ENCODE measurements at places on chromosomes 6 and 20. TPM values are rescaled to one million over a fixed set of nuclear protein-coding genes. Genes with fewer than 3 reads are reported as not detected.

Gene BEND3
- 8.3 TPM for total RNA-seq

Gene PREX1
- total RNA-seq = 150 TPM

Gene C20orf204
- 1.3 TPM for total RNA-seq

Gene TAAR2
- total RNA-seq = not detected

Gene ACTL10
- total RNA-seq = not detected

Gene DEFB124
- not detected for total RNA-seq

Gene SLC17A1
- not detected for total RNA-seq

GRCh38 chr6:139686308-139686707 lies 311.9 kb upstream of the CITED2 start:
- DNase-seq = no peak
- H3K4me3 ChIP-seq = no peak overlapping the region
- H3K4me1 ChIP-seq = no peaks in the 10 kb centered on the region
- no peak overlapping the region for H3K27ac ChIP-seq
- no peaks in the 10 kb centered on the region for H3K36me3 ChIP-seq

DNA sequence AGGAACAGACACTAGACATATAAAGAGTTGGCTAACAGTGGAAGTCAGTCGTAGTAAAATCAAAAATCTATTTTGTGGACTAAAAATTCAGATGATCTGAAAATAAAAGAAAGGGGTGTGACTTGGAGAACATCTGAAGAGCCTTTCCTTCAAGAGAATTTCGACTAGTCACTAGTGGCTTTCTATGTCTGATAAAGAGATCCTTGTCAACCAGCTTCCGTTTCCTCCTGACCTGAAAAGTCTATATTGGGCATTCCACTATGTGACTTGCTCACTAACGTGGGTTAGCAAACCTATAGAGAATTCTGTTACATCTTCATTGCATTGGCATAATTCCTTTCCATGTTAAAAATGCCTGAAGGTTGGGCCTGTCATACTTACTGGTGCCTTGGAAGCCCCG lies 25.9 kb downstream of the TRAF3IP2 start:
- no peaks in the 10 kb centered on the region for H3K36me3 ChIP-seq
- H3K4me1 ChIP-seq = no peaks in the 10 kb centered on the region
- no peak overlapping the region for H3K27ac ChIP-seq

GRCh38 chr6:125375821-125376220 lies 74.1 kb upstream of the HDDC2 start:
- DNase-seq = no peak
- no peak overlapping the region for H3K4me3 ChIP-seq
- no peak overlapping the region for H3K27ac ChIP-seq
- H3K36me3 ChIP-seq = no peaks in the 10 kb centered on the region
- no peaks in the 10 kb centered on the region for H3K4me1 ChIP-seq

DNA sequence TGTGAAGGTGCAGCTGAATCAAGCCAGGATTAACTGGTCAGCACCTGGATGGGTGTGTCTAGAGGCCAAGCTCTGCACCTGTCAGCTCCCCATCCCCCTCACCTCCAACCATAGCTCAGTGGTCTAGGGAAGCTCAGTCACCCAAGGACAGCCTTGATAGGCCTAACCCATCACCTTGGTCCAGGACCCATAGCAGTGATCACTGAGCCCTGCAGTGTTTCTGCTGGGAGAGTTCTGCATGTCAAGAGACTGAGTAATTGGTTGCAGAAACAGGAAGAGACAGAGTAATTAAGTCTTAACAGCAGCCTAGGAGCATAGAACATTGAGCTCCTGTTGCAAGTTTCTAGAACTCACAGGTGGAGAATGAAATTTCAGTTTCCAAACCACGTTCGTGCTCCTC lies 18.7 kb upstream of the RALGAPB start:
- H3K27ac ChIP-seq = no peak overlapping the region
- H3K36me3 ChIP-seq = no peaks in the 10 kb centered on the region
- H3K4me3 ChIP-seq = no peak overlapping the region
- peaks cover 7% of the 10 kb centered on the region for H3K4me1 ChIP-seq

DNA sequence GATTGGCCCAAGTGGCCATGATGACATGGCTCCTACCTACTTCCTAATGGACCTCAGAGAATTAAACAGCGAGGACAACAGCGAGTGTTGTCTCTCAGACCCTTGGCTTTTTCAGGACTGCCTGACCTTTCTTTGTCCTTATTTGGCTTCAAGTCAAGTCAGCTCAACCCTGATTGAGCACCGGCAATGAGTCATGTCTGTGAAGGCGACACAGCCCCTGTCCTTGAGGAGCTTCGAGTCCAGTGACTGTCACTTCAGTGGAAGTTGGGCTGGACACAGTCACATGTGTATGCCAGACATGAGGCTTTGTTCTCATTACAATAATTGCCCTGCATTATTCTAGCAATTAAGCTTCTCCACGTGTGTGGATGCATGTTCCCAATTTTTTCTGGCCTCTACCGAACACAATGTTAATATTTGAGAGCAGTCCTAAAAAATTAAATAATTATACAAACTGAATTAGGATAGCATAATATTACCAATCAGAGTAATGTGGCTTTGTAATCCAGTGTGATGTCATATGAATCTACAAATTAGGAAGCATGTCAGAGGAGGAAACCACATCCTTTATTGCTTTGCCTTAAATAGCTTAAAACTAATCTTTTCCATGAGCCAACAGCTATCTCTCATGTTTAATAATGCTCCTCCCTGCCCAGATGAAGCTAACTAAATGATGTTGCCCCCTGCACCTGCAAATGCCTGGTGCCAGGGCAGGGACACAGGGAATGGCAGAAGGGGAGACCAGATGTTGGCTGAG lies 178.6 kb downstream of the CDH26 start:
- H3K27me3 ChIP-seq = no peaks in the 10 kb centered on the region
- H3K36me3 ChIP-seq = no peaks in the 10 kb centered on the region

DNA sequence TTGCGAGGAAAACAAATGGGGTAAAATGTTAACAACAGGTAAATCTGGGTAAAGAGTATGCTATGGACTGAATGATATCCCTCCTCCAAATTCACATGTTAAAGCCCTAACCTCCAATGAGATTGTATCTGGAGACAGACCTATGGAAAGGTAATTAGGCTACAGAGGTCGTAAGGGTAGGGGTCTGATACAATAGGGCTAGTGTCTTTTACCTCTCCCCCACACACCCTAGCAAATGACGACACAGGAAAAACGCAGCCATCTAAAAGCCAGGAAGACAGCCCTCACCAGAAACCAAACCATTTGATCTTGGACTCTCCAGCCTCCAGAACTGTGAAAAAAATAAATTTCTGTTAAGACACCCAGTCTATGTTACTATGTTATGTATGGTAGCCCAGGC lies 20.6 kb upstream of the FBXO9 start:
- H3K27me3 ChIP-seq = no peaks in the 10 kb centered on the region
- H3K27ac ChIP-seq = no peak overlapping the region
- H3K4me1 ChIP-seq = peaks cover 4% of the 10 kb centered on the region
- H3K4me3 ChIP-seq = no peak overlapping the region
- H3K36me3 ChIP-seq = peaks cover 17% of the 10 kb centered on the region
- no peak for DNase-seq

GRCh38 chr20:43459022-43459942 lies 1.6 kb downstream of the SRSF6 start:
- H3K4me1 ChIP-seq = peaks cover 13% of the 10 kb centered on the region
- no peaks in the 10 kb centered on the region for H3K27me3 ChIP-seq
- H3K27ac ChIP-seq = peak overlapping the region; percentile 100

- H3K27me3 ChIP-seq = no peaks in the 10 kb centered on the region
- H3K4me3 ChIP-seq = no peak overlapping the region
- H3K4me1 ChIP-seq = no peaks in the 10 kb centered on the region
- no peak overlapping the region for H3K27ac ChIP-seq
- no peaks in the 10 kb centered on the region for H3K36me3 ChIP-seq
- no peak for DNase-seq
These were observed 590.0 kb upstream of the NOX3 start for GRCh38 chr6:156045401-156046267.

DNA sequence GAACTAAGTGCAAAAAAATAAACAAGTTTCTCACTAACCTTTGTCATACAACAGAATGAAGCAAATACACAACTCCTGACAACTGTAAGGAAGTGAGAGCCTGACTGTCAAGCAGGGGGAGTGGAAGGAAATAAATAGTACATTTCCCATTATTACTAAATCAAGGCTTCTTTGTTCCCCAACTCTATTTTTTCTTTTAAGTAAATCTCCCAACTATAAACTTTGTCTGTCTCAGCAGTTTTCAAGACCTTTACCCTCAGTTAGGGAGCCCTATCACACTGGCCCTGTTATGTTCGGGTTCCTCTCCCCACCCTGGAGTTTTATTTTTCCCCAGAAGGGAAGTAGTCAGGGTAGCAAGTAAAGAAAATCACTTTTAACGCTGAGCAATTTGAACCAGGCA lies 24.1 kb upstream of the IPCEF1 start:
- no peak overlapping the region for H3K4me3 ChIP-seq
- no peak for DNase-seq
- no peak overlapping the region for H3K27ac ChIP-seq
- H3K27me3 ChIP-seq = no peaks in the 10 kb centered on the region

- H3K36me3 ChIP-seq = no peaks in the 10 kb centered on the region
- no peak overlapping the region for H3K27ac ChIP-seq
- H3K4me3 ChIP-seq = no peak overlapping the region
- no peaks in the 10 kb centered on the region for H3K4me1 ChIP-seq
- H3K27me3 ChIP-seq = no peaks in the 10 kb centered on the region
- no peak for DNase-seq
These were observed 1195.9 kb upstream of the MAP3K7 start for GRCh38 chr6:91782802-91783201.

- H3K27me3 ChIP-seq = no peaks in the 10 kb centered on the region
- no peak overlapping the region for H3K27ac ChIP-seq
- no peak for DNase-seq
- H3K36me3 ChIP-seq = no peaks in the 10 kb centered on the region
- no peak overlapping the region for H3K4me3 ChIP-seq
These were observed 296.7 kb downstream of the CDH26 start for GRCh38 chr20:60254901-60255411.

- no peak overlapping the region for H3K4me3 ChIP-seq
- no peak overlapping the region for H3K27ac ChIP-seq
- H3K27me3 ChIP-seq = no peaks in the 10 kb centered on the region
- DNase-seq = no peak
- H3K4me1 ChIP-seq = no peaks in the 10 kb centered on the region
These were observed 242.6 kb downstream of the GMPR start for GRCh38 chr6:16480763-16481560.

GRCh38 chr20:49320460-49320859 lies 42.6 kb upstream of the ZNFX1 start:
- H3K36me3 ChIP-seq = no peaks in the 10 kb centered on the region
- no peak for DNase-seq
- peaks cover 17% of the 10 kb centered on the region for H3K27me3 ChIP-seq
- no peak overlapping the region for H3K27ac ChIP-seq
- no peaks in the 10 kb centered on the region for H3K4me1 ChIP-seq

DNA sequence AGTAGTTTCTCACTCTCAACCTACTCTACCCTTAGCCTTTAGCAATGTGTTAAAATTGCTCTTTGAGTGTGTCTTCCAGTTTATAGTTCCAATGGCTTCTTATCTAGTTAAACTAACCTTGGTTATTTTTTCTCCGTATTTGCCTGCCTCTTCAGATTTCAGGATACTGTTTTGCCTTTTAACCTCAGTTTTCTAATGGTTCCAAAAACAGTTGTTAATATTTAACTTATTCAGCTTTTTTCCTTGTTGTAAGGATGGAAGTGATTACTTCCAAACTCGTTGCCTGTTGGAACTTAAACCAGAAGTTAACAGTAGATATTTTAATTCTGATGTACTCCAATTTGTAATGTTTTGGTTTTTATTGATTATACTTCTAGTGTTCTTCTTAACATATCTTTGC lies 1574.9 kb downstream of the HACE1 start:
- DNase-seq = no peak
- no peaks in the 10 kb centered on the region for H3K4me1 ChIP-seq
- no peak overlapping the region for H3K27ac ChIP-seq
- no peaks in the 10 kb centered on the region for H3K36me3 ChIP-seq
- H3K4me3 ChIP-seq = no peak overlapping the region

Measured in Peyer's patch (tissue), 4 donors.